ENCODE measurements at places on chromosomes 2 and 18. TPM values are rescaled to one million over a fixed set of nuclear protein-coding genes. Genes with fewer than 3 reads are reported as not detected.

DNA sequence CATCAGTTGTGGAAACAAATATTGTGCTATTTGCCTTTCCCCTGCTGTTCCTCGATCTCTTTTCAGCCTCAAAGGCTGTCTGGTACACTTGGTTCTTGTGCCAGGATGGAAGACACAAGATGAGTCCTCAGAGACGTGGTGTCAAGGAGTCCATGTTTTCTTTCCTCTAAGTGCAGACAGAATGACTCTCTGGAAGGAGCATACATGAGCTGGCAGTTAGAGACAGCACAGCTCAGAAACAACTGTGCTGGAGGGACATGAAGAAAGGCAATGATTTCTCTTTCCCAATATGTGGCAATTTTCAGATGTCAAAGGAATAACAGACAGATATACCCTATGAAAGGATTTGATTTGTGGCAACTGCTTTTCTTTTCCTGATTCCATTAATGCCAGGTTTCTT is 162.2 kb downstream of the AFF3 start:
- no peak for DNase-seq

Gene FLACC1
- 11.8 TPM for total RNA-seq

Gene LCT
- total RNA-seq, result not detected

DNA sequence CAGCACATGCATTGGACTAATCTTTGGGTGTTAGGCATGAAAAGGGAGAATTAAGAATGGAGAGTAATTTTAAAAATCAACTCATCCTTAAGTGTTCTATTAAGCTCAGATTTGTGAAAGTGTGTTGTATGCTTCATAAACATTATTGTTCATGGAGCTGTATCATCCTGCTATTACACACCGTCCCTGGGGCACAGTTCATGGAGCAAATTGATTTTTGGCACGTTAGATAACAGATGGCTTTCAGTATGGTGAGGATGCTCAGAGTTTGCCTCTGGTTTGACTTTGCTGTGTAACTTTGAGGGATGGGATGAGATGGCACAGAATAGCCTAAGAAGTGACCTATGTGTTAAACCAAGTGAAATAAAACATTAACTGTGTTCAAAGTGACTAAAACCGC is 97.1 kb downstream of the MGAT5 start:
- DNase-seq, result no peak
